ENCODE measurements at places on chromosomes 12 and 14. TPM values are rescaled to one million over a fixed set of nuclear protein-coding genes. Genes with fewer than 3 reads are reported as not detected.

Gene KIF5A
- 1.5 TPM for total RNA-seq

Gene GPR132
- 36.3 TPM for total RNA-seq

Gene TAS2R7
- total RNA-seq = not detected

Gene B3GNT4
- total RNA-seq = not detected

Gene CEP290
- total RNA-seq = 20.5 TPM

Gene RAD52
- 30.0 TPM for total RNA-seq

Data from naive thymus-derived CD8-positive, alpha-beta T cell (primary cell).